ENCODE measurements at places on chromosomes 13 and 19.

DNA sequence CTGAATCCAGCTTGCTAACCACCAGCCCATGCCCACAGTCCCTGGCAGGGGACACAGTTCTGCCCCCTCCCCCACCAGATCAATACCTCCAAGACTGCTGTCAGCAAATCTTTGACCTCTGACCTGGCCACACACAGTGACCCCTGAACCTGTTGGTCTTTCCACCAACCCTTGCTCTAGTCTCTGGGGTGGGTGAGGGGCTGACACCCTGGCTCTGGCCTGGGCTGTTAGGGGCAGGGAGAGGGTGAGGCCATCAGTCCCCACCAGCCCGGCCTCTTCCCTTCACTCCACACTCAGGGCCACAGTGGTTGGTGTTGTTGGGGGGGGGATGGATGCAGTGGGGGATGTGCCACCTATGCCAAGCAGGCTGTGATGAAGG, 21.8 kb upstream of the SLC7A10 start:
- DNase-seq, result peak; percentile 42

DNA sequence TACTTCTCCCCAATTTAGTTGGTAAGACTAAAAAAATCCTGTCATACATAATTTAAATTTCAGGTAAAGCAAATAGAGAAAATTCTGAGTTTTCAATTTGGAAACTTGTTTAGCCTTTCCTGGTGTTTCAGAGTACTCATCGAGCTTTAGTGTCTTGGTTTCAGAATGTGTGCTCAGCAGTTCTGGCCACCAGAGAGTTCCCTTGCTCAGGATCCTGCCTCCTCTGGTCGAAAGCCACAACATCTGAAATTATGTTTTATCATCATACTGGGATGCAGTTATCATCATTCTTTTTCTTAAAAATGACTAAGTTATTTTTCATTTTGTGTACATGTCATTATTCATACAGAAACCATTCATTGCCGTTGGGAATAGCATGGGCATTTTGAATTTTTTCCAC, 263.2 kb upstream of the SPRY2 start:
- DNase-seq, result no peak

- DNase-seq, result peak; percentile 69
Observed at GRCh38 chr13:20161275-20161950, 561 bp upstream of the GJA3 start.

- peak; percentile 97 for DNase-seq
Observed at GRCh38 chr19:49817964-49818648, at the start of gene MED25. TSS of gene MED25 (plus strand) at chr19:49818289. CDS start at chr19:49818342, 53 bp downstream.

GRCh38 chr13:94764576-94765321, 52.4 kb upstream of the SOX21 start:
- no peak for DNase-seq

DNA sequence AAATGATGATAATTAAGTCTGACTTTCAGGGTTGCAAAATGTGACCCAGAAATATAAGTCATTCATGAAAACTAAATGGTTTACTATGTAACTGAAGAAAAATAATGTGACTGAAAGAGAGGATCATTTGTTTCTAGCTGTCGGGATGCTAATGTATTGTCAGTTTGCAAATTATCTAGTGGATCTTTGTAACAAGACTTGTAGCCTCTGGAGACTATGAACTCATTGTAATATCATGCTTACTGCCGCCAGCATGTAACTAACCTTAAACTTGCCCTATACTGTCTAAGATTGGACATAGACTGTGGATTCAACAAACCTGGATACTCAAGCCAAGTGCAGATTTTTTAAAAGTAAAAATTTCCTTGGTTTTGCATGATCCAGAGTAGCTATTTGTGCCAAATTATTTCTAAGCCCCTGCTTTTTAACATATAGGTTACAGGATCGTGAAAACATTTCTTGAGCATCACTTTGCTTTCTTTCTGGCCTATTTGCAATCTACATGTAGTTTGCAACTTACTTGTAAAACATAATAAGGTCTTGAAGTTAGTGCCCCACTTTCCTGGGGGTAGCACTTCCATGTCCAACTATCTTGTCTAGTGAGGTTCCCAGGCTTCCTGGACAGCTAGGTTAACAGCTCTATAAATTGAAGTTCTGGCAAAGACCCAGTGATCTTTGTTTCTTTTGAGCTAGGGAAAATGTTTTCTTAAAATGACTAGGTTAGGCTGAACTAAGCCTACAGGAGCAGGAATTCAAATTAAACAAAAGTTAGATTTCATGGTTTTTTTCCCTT, 3.3 kb upstream of the POSTN start:
- no peak for DNase-seq

GRCh38 chr19:21127001-21127400, 14.8 kb upstream of the ZNF431 start:
- no peak for DNase-seq

GRCh38 chr13:52082601-52083000, 46.3 kb downstream of the NEK5 start:
- no peak for DNase-seq

DNA sequence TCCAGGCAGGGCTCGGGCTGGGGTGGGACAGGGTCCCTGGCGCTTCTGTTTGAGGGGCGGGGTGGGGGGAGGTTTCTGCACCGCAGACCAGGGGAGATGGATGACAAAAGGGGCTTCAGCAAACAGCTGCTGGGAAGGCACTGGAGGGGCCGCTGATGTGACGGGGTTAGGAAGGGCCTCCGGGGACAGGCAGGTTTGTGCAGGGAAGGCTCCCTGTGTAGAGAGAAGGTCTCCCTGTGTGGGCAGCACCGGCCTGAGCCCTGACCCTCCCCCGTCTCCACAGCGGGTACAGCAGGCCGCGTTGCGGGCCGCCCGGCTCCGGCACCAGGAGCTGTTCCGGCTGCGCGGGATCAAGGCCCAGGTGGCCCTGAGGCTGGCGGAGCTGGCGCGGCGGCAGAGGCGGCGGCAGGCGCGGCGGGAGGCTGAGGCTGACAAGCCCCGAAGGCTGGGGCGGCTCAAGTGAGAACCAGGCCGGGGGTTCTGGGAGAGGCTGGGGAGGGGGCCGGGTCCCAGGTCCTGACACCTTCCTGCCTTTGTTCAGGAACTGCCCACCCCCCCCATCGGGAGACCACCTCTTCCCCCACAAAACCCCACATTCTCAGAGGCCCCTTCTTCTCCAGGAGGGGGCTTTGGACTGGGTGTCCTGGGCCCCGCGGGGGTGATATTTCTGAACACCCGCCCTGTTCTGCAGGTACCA, 9.9 kb downstream of the NOP53 start:
- peak; percentile 54 for DNase-seq

DNA sequence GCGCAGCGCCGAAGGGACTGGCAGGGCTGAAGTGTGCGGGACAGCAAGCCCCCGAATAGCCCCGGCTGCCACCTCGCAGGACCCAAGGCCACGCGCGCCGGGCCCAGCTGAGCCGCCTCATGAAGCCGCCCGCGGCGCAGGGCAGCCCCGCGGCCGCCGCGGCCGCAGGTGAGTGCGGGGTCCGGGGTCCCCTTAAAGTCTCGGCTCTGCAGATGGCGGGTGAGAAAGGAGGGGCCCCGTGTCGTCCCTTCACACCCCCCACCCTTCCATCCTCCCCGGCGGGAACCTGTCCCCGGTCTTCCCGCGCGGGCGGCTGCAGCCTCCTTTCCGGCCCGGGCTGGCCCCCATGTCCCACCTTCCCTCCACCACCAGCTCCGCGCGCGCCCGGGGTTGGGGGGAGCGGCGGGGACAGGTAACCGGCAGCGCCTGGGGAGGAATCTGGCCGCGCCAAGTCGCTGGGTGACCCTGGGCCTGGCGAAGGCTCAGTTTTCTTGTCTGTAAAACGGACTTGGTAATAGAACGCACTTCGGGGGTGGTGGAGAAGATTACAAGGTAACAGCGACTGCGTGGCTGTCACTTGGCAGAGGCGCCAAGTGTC, 338 bp downstream of the RGCC start:
- DNase-seq, result peak; percentile 76

DNA sequence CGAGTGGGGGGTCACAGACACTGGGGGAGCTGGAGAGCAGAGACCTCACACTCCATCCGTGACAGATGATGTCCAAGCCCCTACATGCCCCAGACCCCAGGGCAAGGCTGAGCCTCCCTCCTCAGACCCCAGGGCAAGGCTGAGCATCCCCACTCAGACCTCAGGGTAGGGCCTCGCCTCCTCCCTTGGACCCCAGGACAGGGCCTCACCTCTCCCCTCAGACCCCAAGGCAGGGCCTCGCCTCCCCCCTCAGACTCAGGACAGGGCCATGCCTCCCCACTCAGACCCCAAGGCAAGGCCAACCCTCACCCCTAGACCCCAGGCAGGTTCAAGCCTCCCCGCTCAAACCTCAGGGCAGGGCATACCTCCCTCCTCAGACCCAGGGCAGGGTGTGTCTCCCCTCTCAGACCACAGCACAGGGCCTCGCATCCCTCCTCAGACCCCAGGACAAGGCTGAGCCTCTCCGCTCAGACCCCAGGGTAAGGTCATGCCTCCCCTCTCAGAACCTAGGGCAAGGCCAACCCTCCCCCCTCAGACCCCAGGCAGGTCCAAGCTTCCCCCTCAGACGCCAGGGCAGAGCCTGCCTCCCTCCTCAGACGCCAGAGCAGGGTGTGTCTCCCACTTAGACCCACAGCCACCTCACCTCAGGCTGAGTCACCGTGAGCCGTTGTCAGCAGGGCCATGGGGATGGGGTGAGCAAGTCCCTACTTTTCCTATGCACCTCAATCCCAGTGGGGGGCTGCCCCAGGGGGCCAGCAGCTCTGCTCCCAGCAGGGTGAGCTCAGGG, 1.7 kb upstream of the S1PR4 start:
- peak; percentile 59 for DNase-seq

DNA sequence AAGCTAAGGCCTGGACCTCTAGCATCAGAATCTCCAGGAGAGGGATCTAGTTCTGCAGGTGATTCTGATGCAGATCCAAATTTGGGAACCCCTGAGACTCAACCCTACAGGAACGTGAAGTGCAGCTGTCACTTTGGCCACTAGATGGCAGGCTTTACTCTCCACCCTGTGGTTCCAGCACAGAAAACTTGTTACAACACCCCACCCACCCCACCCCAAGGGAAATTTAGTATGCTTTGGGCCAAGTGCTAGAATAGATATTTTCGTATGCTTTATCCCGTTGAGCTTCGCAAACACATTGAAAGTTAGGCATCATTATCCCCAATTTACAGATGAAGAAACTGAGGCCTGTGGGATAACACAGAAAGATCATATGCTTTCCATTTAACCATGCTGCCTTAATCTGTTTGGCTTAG, 232.0 kb downstream of the B3GLCT start:
- DNase-seq, result peak; percentile 35

- DNase-seq, result no peak
Observed at GRCh38 chr19:19549804-19550464, 11.9 kb downstream of the CILP2 start.

GRCh38 chr13:60646620-60647019, 249.6 kb downstream of the TDRD3 start:
- DNase-seq, result no peak

DNA sequence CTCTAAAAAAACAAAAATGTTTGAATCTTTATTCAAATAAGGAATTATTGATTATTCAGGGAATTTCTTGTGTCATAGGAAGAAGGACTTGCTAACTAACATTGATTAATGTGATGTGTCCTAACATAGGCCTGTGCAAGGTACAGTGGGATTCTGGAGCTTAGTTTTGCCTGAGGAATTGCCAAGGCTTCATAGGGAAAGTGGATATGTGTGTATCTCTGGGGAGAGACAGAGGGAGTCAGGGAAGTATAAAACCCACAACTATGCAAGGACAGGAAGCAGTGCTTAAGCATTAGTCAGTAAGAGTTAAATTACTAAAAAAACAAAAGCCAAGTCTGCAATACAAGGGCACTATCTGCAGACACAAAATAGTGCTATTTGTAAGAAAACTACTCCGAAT, 59.6 kb downstream of the WDFY2 start:
- no peak for DNase-seq

- no peak for DNase-seq
Observed at GRCh38 chr19:54790711-54791110, 12.7 kb upstream of the KIR2DL4 start.

GRCh38 chr19:7729831-7730285, 2.1 kb downstream of the CLEC4G start:
- peak; percentile 95 for DNase-seq

DNA sequence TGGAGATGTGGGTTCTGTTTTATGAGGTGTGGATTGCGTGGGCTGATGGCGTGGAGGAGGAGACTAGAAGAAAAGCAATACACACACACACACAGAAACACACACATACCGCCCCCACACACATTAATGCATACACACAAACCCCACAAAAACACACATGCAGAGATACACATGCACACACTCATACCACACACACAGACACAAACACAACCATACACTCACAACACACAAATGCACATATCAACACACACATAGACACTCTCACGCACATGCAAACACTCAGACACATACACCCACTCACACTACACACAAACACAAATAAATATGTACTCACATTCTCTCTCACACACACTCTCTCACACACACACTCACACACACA, 75.7 kb upstream of the UBL3 start:
- no peak for DNase-seq

GRCh38 chr13:112764864-112765561, 75.2 kb downstream of the ATP11A start:
- no peak for DNase-seq

DNA sequence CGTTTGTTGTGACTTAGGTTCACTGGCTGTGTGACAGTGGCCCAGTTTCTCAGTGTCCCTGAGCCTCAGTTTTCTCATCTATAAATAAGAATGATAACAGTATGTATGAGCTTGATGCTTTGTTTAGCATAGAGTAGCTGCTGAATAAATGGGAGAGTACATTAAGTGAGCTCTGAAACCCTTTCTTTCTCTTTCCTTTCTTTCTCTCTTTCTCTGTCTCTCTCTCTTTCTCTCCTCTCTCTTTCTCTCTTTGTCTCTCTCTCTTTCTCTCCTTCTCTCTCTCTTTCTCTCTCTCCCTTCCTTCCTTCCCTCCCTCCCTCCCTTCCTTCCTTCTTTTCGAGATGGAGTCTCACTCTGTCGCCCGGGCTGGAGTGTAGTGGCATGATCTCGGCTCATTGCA, 2.0 kb downstream of the KXD1 start:
- DNase-seq, result no peak

DNA sequence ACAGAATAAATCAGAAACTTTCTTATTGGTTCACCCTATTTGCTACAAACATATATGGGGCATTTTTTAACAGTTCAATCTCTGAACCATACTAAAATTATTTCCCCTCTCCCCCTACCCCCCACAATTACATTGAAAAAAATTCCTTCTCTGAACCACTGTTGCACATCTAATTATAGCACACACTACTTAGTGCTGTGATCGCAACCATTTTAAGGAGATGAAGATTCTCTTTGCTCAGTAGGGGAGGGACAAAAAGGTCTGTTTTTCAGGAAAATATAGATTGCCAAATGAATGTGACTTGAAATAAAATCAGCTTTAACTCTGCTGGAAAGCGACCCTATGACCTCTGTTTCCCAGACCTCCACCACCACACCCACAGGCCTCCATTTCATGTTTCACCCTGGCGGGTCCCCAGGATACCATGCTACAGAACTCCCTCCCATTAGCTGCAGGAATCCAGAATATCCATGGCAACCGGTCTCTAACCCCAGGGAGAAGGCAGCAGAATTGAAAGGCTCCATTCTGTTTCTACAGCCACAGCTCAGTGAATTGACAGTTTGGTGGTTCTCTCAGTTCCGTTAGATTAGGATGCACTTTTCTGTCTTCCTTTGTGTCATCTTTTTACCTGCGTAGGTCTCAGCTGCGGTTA, 286.3 kb downstream of the TBC1D4 start:
- DNase-seq, result peak; percentile 16

Data from H7 (cell line).